HAP-1 (cell line): ENCODE measurements at places on chromosomes 13 and 19.

DNA sequence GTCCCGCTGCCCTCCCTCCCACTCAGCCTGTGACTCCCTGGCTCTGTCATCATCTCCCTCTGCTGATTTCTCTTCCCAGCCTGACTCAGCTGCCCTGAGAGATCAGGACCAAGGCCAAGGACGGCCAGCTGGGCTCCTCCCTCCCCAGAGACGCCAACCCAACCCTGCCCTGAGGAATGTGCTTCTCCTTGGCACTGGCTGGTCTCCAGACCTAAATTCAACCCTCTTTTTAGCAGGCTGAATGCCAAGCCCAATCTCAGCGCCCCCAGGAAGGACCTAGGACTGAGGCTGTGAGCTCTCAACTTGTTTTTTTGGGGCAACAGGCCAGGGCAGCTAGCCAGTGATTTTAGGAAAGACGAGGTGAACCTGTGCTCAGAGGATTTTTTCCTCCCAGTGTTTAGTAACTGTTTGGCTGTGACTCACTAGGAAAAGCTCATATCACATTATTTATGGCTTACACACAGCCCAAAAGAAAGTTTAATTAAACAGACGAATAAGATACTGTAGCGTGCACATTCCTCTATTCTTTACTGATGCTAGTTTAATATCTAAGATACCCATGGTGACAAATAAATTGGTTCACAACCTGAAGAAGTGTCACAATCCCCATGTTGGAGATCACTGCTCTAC lies 7.4 kb upstream of the IGFL1 start:
- DNase-seq: no peak

DNA sequence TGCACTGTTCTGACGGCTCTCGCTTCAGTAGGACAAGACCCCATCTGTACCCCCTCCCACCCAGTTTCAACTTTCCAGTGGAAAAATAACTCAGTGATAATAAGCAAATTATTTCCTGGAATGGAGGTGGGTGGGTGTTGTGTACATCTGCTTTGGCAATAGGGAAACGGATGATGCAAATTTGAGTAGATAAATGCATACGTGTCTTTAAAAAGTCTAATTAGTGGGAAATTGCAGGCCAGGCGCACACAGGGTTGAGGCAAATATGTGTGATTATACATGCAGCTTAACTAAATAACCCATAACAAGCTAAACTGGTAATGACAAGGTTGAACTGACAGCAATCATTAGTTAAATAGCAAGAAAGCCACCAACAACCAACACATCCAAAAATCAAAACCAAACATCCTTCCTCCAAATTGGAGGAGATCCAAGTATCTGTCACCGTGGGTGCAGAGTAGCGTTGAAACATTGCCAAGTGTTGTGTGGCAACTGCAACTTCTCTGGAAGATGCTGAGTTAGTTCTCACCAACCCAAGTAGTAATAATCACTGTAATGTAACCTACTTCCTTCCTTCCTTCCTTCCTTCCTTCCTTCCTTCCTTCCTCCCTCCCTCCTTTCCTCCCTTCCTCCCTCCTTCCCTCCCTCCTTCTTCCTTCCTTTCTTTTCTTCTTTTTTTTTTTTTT lies 54.6 kb downstream of the TRPM4 start:
- DNase-seq: no peak

DNA sequence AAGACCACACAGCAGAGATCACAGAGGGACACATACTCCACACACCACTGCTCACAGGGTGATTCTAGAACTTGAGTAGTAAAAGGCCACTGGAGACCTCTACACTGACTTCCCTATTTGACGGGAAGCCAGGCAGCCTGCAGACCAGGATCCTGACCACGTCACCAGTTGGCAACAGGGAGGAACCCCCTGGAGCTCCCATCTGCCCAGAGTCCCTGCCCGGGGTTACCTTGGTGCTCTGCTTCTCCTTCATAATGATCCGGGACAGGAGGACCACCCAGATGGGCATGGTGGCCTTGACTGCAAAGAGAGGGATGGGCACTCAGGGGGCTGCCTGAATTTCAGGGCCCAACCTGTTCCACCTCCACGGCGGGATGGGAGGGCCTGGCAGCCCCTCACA lies 932 bp downstream of the SLC35E1 start:
- no peak for DNase-seq

DNA sequence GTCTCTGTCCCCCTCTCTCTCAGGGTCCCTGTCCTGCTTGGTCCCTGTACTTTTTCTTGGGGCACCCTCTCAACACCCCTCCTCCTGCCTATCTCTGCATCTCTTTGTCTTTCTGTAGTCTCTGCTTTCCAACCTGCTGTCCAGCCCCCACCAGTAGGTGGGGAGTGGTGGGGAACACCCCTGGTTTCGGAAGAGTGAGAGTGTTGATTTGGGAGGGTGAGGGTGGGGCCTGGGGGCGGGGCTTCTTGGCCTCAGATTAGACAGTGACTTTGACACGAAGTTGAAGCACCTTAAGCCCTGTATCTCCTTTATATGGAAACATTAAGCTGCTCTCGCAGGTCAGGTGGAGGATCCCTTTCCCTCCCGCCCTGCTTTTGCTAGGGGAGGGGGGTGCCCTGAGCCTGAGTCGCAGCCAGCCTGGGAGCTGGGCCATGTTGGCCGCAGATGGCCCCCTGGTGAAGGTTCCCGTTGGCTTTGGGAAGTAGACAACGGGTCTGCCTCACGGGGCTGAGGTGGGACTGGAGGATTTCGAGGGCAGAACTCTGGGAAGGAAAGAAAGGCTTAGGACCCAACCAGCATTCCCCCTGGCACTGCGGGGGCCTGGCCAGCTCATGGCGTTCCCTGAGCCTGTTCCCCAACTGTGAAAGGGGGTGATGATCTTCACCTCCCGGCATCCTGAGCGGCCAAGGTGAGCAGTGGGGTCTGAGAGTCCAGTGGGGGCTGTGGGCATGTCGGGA lies at the start of gene KCNJ14:
TSS of gene KCNJ14 (plus strand) at position 404 of the 737 bp plus-strand sequence. CDS start 6,151 bp downstream, outside the sequence.
- no peak for DNase-seq

GRCh38 chr19:18684642-18684993 lies 1.1 kb downstream of the CRTC1 start:
- DNase-seq: no peak

GRCh38 chr13:64534302-64534701 lies 2695.8 kb downstream of the PCDH9 start:
- peak; percentile 37 for DNase-seq

- no peak for DNase-seq
These were observed 44.5 kb downstream of the SCEL start for GRCh38 chr13:77579959-77580358.

GRCh38 chr19:30653646-30654386 lies 281.6 kb downstream of the ZNF536 start:
- no peak for DNase-seq

GRCh38 chr13:20173116-20173746 lies 12.4 kb upstream of the GJA3 start:
- no peak for DNase-seq

GRCh38 chr19:53553865-53554791 lies 16.2 kb downstream of the ZNF331 start:
- DNase-seq: no peak

DNA sequence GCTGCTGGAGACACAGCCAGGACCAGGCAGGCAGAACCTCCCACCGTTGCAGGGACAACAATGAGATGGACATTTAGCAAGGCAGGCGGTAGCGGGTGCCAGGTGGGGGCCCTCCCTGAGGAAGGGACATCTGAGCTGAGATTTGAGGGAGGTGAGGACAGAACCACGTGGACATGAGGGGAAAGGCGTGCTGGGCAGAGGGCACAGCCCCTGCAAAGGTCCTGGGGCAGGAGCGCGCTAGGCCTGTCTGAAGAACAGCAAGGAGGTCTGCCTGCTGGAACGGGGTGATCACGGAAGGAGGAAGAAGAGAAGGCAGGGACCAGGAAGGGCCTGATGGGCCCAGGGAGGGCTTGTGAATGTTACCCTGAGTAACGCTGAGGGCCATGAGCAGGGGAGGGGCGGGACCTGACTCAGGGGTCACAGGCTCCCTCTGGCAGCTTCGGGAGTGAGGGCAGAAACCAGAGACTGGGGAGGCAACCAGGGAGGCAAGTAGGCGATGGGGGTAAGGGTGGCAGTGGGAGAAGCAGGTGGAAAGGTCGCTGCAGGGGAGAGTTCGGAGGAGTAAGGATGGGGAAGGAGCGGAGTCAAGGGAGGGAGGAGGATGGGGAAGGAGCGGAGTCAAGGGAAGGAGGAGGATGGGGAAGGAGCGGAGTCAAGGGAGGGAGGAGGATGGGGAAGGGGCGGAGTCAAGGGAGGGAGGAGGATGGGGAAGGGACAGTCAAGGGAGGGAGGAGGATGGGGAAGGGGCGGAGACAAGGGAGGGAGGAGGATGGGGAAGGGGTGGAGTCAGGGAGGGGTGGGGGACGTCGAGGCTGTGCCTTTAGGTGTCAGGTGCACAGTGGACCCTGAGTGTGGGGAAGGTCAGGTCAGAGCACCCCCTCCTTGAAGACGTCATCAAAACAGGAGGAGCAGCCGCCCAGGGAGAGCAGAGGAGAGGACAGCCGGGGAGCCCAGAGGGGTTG lies 15.7 kb upstream of the B3GNT3 start:
- peak; percentile 24 for DNase-seq

DNA sequence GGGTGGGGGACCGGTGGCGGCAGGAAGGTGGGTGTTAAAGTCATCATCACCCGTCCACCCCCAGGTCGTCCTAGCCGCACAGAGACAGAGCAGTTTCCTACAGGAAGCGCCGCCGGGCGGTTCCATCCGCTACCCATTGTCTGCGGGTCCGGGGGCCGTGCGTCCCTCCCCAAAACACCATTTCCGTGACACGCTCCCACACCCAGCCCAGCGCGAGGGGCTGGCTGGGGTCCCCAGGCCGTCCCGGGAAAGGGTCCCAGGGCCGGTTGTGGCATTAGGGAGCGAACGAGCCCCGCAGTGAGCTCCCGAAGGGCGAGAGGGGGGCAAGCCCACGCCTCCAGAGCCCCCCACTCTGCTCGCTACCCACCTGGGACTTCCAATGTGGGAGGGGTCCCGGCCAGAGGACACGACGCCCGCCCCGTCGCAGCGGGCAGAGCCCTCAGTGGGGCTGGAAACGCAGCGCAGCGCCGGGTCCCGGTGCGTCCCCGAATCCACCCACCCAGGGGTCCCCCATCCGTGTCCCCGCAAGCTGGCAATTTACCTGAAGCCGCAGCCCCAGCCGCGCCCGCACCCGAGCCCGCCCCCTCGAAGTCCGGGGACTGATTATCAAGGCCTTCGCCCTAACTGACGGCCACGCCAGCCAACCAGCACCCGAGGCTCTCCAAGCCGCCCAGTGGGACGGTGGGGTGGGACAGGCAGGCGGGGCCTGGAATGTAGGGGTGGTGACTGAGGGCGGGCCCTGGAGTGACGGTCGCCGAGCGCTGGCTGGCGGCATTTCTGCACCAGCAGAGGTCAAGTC lies at the start of gene KANK3:
TSS of gene KANK3 (minus strand) at position 579 of the 799 bp plus-strand sequence. CDS start 5,434 bp downstream, outside the sequence.
- peak; percentile 99 for DNase-seq

DNA sequence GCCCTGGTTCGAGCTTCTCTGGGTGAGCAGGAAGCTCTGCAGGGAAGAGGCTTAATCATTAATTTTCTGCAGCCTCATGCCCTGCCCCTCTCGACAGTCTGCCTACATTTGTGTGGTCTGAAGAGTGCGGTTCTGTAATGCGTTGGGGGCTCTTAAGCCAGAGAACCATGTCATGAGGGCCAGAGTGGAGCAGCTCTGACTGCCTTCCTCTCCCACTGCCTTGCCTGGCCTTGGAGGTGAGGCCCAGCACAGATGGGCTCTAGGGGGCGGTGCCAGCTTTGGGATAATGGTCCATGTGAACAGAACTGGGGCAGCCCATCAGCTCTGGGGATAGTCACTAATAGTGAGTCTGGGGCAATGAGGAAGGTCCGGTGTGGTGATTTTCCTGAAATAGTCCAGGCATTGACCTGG lies 5.7 kb downstream of the FGF9 start:
- DNase-seq: peak; percentile 17

GRCh38 chr19:7652061-7652641 lies 15.2 kb downstream of the STXBP2 start:
- peak; percentile 81 for DNase-seq

DNA sequence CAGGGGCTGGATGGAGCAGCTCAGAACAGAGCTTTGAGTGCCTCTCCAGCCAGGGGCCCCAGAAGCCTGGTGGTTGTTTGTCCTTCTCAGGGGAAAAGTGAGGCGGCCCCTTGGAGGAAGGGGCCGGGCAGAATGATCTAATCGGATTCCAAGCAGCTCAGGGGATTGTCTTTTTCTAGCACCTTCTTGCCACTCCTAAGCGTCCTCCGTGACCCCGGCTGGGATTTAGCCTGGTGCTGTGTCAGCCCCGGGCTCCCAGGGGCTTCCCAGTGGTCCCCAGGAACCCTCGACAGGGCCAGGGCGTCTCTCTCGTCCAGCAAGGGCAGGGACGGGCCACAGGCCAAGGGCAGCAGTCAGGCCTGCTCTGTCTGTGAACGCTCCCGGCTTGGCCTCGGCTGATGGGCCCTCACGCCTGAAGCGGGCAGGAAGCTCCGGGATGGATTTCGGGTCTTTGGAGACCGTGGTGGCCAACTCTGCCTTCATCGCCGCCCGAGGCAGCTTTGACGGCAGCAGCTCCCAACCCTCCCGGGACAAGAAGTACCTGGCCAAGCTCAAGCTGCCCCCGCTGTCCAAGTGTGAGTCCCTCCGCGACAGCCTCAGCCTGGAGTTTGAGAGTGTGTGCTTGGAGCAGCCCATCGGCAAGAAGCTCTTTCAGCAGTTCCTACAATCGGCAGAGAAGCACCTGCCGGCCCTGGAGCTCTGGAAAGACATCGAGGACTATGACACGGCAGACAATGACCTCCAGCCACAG lies at the start of gene GRK1:
TSS of gene GRK1 (plus strand) at position 269 of the 751 bp plus-strand sequence. CDS start at position 437, 168 bp downstream.
- no peak for DNase-seq

DNA sequence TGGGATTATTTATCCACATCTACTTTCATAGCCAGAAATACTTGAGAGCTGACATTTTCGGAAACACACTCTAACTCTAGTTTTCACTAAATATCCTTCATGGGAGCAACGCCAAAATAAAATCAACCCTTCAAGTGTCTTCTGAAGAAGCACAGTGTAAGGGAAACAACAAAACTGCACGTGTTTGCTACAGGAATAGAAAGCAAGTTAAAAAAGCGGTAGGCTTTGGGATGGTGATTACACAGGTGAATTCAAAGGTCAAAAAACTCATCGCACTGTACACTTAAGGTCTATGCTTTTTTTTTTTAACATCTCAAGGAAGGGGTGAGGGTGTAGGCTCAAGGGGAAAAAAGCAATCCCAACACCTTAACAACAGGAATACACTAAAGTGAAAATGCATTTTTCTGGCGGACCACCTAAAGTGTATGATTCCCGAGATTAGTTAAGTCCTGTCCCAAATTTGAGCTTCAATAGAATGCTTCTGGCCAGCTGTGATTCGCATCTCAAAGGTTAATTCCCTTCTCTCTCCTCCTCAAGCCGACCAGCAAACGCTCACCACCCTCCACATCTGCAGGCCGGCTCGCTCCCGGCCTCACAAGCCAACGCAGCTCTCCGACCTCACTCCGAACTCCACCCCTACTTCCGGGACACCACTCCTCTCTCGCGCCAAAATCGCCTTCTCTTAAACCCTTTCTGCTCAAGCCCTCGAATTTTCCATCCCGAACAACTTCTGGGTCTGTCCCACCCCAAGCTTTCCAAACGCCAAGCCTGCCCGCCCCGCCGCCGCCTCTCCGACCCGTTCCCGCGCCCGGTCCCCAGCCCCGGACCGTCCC lies 1.1 kb downstream of the ARGLU1 start:
- peak; percentile 59 for DNase-seq
